Tibial artery (tissue), 4 donors: ENCODE measurements at places on chromosomes 7 and 10.

DNA sequence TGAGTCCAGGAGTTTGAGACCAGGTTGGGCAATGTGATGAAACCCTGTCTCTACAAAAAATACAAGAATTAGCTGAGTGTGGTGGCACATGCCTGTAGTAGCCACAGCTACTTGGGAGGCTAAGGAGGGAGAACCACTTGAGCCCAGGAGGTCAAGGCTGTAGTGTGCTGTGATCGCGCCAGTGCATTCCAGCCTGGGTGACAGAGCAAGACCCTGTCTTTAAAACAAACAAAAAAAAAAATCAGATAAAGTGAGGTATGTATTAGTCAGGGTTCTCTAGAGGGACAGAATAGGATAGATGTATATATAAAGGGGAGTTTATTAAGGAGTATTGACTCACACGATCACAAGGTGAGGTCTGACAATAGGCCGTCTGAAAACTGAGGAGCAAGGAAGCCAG is 101.5 kb upstream of the GPR26 start:
- DNase-seq, result no peak

GRCh38 chr7:139602143-139602722 is 78.7 kb downstream of the CLEC2L start:
- no peak for DNase-seq

- no peak for DNase-seq
These were observed 262.1 kb downstream of the ATRNL1 start for GRCh38 chr10:115355162-115355760.

DNA sequence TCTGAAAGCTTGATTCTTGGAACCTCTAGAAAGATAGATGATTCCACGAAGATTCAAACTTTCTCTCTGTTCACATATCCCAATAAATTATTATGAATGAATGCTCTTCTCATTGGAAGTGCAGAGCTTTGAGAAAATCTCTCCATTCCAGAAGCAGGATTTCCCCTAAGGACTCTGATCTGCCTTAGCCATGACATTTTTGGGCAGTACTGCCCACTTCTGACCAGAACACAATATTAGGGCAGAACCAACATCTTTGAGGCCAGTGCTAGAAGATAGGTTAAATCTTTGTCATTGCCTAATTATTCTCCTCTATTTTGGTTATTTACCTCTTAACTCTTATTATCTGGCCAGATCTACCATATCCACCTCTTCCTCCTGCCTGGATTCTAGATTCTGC is 49.9 kb downstream of the ARMC3 start:
- DNase-seq, result no peak

GRCh38 chr10:49185213-49185612 is 3.0 kb downstream of the TMEM273 start:
- DNase-seq, result no peak

- DNase-seq, result no peak
These were observed 546.0 kb upstream of the FZD8 start for GRCh38 chr10:36188080-36188453.

DNA sequence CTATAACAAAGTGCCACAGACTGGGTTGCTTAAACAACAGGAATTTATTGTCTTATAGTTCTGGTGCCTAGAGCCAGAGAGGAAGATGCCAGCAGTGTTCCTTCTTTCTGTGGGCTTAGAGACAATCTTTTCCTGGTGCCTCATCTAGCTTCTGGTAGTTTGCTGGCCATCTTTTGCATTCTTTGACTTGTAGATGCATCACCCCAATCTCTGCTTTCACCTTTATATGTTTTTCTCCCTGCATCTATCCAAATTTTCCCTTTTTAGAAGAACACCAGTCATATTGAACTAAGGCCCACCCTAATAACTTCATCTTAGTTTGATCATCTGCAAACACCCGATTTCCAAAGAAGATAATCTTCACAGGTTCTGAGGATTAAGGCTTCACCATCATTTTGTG is 66.8 kb downstream of the CDK1 start:
- DNase-seq, result no peak

DNA sequence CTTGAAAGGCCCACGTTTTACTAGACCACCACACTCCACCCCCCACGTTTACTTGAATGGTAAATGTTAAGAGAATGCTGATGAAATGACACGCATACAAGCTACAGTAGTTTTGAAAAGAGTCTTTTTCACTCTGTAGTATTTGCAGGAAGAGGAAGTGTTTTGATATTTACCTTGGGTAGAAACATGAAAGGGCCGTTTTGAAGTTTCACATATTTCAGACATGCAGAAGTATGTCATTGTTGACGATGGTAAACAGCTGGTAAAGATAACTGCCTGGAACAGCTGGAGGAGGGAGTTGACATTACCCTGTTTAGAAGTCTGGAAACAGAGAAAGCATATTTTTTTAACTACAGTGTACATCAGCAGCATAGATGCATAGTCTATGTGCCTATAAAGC is 160.7 kb downstream of the NXPH1 start:
- DNase-seq, result no peak

- DNase-seq, result no peak
These were observed 1040.2 kb upstream of the SORCS1 start for GRCh38 chr10:108204528-108205305.

DNA sequence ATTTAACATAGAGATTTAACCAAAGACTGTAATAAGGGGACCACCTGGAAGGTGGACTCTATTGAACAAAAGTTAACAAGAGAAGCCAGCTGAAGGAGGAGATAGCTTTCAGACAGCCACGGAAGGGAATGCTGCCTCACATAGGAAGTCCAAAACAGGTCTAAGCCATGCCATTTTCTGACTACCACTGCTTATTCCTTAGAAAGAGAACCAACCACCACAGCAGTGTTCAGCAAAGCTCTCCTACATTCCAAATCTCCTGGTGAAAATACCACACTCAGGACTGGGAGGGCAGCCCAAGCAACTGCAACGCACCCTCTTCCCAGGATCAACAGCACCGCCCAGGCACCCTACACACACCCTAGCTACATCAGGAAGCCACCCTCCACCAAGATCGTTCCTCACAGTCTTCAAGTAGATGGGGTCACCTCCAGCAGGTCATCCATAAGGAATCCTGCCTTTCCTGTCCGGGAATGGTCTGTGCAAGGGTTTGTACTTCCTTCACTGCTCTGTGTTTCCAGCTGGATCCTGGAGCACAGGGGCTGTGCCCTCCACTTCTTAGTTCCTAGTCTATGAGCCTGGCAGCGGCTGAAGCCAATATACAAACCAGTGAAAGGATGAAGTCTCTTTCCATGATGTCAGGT is 2.5 kb downstream of the KIAA1549 start:
- no peak for DNase-seq

GRCh38 chr7:767941-768731 is 41.1 kb upstream of the PRKAR1B start:
- DNase-seq, result no peak

DNA sequence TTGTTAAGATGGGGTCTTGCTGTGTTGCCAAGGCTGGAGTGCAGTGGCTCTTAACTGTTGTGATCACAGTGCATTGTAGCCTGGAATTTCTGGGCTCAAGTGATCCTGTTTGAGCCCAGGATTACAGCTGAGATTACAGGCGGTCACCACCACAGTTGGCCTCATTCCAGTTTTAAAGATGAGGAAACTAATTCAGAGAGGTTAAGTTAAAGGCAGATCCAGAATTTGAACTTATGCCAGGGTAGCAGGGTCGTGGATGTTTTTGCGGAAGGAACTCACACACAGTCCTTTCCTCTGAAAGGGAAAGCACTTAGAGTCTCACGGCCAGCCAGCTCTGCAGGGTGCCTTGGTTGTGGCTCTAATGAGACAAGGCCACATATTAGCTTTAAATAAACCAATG is 84.7 kb downstream of the MMRN2 start:
- DNase-seq, result peak; percentile 29

- DNase-seq, result no peak
These were observed 291.1 kb downstream of the GLRX3 start for GRCh38 chr10:130427216-130427722.

GRCh38 chr10:31961277-31962074 is 32.8 kb upstream of the ARHGAP12 start:
- no peak for DNase-seq

DNA sequence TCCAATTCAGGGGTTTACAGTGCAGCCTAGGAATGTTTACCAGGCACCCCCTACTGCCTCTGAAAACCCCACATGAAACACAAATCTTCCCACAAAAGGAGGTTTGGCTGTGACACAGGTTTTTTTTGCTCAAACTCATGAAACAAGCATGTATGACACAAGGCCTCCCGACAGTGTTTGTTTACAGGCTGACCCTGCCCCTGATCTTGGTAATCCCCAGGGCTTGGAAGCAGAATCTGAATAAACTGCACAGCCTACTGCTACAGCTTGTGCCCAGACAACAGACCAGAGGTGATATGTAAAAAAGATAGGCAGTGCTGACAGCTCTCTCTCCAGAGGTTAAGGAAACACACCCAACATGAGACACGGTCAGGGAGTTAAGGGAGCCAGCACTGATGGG is 184.2 kb downstream of the KMT2E start:
- DNase-seq, result no peak

- no peak for DNase-seq
These were observed 253.2 kb downstream of the CAMK1D start for GRCh38 chr10:12602521-12602920.

- no peak for DNase-seq
These were observed 79.4 kb downstream of the EMX2 start for GRCh38 chr10:117621795-117622420.

DNA sequence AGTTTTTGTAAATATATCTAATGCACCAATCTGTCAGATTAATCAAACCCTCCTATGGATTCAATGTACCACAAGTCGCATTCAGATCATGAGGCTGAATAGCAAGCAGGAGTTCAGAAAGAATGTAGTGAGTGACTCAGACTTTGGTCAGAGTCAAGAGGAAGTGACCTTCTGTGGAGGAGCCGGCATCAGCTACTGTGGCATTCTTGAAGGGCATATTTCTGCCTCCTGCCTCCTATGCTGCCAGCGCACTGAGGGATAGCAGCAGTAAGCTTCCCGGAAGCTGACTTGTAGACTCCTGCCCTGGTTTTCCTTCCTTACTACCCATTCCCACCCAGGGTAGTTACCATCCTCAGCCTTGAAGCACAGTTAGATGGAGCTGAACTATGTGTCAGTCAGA is 867.5 kb downstream of the NRG3 start:
- DNase-seq, result no peak

- no peak for DNase-seq
These were observed 442.8 kb downstream of the NEBL start for GRCh38 chr10:20454331-20454730.

- no peak for DNase-seq
These were observed 450.9 kb upstream of the VSTM2A start for GRCh38 chr7:54091322-54091721.

DNA sequence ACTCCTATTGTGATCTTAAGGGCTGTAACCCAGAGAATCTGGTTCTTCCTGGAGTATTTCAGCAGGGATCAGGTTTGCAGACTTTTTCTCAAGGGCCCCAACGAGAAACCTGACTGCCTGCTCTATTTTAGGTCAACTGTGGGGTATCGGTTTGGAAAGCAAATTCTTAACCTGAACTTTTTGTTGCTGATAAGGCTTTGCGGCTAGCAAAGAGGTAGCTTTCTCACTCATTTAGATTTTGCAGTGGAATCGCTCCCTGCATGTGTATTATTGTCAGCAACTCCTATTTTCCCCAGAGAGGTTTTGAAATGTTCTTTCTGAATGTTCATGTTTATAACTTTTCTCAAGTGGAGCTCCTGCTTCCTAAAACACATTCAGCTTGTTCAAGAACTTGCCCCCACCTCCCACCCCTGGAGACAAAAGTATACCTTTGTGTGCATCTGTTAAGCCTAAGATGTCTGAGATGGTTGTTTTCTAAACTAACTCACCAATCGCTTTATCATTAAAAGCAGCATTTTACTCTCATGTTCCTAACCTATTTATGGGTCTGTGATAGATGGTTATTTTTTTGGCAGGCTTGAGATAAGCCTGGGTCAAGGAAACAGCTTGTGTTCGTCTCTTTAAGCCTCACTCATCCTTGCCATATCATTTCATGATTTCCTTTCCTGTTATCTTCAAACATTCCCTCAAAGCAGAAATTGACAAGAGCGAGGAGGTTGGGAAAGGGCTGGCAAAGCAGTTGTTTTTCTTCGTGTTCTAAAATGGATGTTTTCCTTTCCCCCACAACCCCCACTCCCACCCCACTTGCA is 129.8 kb downstream of the BAMBI start:
- no peak for DNase-seq

DNA sequence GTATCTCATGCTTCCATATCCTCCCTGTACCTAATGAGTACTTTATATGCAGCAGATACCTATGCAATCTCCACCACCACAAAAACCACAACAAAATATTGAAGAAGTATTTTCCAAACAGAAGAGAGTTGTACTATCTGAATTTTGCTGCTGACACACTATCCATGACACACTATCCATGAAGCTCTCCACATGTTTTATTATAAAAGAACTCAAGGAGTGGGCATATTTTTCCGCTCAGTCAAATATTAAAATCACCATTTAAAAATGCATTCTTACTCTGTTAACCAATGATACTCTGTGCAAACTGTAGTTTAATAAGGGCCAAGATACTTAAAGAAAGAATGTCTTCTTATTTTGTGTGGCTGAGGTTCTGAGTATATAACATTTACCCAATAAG is 2.8 kb downstream of the BET1 start:
- no peak for DNase-seq

GRCh38 chr10:44983066-44983894 is 4.7 kb upstream of the DEPP1 start:
- peak; percentile 67 for DNase-seq
